ENCODE measurements at places on chromosomes 2 and 18.

DNA sequence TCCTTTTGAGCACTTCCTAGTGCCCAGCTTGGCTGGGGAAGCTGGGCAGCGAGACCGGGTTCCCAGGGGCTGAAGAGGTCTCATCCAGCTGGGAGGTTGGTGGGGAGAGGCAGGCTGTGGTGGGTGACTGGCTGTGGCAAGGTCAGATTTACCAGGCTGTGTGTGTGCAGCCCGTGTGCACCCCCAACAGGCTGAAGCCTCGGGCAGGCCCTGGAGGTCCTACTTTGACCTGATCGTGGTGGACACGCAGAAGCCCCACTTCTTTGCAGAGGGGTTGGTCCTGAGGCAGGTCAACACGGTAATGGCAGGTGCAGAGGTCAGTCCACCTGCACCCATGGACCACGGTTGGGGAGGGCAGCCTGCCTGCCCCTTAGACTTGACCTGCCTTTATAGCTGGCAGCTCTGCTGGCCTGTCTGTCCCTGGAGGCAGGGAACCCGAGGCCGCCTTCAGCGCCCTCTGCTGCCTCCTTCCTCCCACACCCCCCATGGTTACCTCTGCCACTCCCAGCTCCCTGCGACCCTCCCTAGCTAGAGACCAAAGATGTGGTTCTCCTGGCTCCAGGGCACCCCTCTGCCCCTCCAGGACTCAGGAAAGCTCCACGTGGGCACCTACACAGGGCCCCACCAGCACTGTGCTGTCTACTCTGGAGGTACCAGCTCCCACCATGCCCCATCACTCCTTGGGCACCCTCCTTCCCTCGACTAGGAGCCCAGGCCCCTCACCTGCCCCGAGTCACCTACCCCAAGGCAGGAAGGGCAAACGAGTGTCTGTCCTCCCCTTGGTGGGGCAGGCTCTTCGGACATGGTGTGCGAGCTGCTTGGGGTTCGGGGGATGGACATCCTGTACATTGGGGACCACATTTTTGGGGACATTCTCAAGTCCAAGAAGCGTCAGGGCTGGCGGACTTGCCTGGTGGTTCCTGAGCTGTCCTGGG, 4.0 kb downstream of the NT5DC4 start:
- no peak for DNase-seq

- DNase-seq: no peak
Measured at GRCh38 chr18:76963936-76964335, 141.6 kb downstream of the ZNF236 start.

GRCh38 chr2:24872344-24873115, 47.5 kb downstream of the ADCY3 start:
- DNase-seq: no peak

- no peak for DNase-seq
Measured at GRCh38 chr18:34936772-34937171, 104.4 kb upstream of the MAPRE2 start.

GRCh38 chr2:201006704-201007103, 43.2 kb upstream of the ORC2 start:
- no peak for DNase-seq

GRCh38 chr18:54102123-54102522, 122.3 kb downstream of the MBD2 start:
- no peak for DNase-seq

DNA sequence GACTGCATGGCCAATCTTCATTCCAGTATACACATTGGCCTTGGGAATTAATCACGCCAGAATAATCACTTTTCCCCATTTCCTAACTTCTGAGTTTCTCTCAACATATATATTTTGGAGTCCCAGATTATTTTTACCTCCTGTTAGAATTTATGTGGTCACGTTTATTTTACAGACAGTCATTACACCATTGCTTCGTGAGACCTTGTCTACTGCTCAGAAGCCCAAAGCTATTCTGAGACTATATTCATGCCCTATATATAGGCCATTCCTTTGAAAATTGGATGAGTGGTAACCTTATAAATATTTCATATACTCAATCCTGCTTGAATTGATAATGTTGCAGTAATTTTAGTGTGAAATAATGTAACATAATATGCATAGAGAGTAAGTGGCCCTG, 610.0 kb upstream of the CDH2 start:
- DNase-seq: no peak

DNA sequence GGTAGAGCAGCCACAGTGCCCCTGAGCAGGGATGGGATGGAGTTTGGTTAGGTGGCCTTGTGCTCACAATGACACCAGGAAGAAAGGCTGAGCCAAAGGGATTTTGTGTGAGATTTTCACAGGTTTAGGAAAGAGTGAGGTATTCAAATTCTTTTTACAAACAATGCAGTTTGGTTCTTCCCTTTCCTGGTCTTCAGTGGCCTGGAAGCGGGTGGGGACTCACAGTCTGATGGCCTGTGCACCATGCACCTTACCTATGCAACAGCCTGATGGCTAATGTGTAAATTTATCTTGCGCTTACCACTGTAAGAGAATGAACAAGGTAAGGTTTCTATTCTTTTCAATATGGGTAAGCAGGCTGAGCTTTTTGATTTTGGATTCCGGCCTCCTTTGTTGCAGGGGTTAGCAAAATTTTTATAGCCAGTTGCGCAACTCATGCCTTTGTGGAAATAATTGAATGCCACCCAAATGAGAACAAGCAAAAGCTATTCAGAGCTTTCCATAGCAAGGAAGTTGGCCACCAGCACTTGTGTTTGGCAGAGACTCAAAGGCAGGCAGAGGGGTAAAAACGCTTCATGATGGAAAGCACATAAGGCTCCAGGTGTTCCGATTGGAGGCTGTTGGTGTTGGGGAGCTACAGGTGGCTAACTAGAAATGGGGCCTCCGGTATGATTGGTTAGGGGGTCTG, 23.8 kb upstream of the IL1R2 start:
- no peak for DNase-seq
